Stimulated activated CD8-positive, alpha-beta memory T cell treated with anti-CD3 and anti-CD28 coated beads, Interleukin-4, amount 100 ng/mL, for 1 hour (primary cell): ENCODE measurements at places on chromosomes 6 and 20.

DNA sequence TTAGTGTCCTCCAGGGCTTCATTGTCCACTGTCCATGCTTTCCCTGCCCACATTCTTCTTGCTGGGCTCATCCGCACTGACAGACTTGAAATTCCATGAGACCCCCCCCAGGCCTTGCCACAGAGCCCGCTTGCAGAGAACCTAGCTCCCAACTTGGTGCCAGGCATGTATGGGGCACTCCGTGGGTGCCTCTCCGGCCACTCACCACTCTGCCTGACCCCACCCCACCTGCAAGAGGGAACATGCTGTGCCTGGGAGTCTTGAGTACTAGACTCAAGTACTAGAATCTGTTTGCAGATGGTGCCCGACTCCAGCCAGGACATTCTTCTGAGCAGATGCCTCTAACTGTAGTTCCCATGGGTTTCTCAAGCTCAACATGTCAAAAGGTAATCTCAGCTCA is 47.9 kb downstream of the TRERF1 start:
- DNase-seq, result no peak

DNA sequence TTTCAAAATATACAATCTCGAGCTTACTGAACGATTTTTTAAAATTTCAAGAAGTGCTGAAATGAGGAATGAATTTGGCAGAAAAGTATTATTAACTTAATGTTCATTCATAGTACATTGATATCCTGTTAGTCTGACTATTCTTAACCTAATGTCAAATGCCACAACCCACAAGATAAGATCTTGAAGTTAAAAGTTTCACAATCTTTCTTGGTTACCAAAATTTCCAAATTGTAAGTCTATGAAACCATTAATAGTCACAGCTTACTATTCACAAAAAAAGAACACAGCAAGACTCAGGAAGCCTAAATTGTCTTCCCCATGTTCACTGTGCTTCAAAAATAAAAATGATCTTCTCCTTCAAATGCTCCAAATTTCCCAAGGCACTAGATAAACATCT is 71.3 kb downstream of the HACE1 start:
- DNase-seq, result no peak

DNA sequence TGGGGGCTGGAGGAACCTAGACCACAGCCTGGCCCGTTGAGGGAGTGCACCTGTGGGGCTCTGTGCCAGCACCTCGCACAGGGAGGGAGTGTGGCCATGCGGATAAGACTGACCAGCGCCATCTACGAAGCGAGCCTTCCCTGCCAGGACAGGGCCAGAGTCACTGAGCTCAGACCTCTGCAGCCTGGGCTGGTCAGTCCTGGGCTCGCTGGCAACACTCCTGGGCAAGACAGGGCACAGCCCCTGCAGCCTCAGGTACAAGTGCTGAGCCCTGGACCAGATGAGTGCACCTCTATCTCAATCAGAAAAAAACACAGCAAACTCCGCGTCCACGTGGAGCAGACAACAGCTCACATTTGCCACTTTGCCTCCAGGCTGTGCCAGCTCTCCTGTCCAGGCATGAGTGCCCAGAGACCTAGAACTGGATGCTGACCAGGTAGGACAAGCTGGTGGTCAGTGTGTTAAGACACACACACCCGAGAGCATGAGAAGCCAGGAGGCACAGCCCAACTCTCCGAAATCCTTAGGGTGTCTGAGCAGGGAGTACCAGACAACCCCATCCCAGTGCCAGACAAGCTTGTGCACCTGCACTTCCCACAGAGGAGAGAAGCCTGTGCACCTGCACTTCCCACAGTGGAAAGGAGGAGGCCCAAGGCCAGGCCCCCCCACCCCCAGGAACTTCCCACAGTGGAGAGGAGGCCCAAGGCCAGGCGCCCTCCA is 4.9 kb downstream of the ARFRP1 start:
- no peak for DNase-seq

- DNase-seq, result no peak
Measured at GRCh38 chr6:144678844-144679243, 393.7 kb downstream of the UTRN start.

DNA sequence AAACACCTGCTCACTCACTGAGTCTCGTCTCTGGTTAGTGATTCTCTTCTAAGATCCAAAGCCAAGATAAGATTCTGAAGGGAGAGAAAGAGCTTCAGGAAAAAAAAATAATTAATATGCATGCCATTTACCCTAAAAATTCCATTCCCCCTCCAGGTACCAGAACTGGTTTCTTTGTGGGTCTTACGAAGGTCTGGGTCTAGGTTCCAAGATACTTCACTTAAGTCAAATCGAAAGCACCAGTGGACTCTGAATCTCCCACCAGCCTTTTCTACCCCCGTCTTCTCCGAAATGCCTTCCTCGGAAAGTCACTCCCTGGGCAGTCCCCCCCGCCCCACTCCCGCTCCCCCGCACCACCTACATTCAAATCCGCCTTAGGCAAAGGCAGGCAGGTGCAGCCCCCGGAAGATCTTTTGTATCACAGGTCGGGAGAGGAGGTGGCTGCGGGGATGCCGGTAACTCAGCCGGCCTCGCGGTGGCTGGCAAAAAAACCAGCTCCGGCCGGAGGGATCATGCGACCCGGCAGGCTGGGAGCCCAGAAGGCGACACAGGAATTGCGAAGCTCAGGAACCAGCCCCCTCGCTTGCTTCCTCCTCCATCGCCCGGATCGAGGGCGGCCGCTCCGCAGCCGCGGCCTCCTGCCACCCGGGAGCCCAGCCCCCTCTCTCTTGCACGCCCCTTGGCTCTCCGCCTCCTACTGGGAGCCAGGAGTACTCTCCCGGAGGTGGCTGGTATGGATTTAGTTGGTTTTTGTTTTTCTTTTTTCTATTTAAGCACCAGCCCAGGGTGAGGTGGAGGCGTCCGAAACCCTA is at the start of gene BCL2L1:
Gene BCL2L1 (minus strand): TSS at position 612 of the 812 bp plus-strand sequence. CDS start 650 bp downstream, outside the sequence.
- DNase-seq, result peak; percentile 39

DNA sequence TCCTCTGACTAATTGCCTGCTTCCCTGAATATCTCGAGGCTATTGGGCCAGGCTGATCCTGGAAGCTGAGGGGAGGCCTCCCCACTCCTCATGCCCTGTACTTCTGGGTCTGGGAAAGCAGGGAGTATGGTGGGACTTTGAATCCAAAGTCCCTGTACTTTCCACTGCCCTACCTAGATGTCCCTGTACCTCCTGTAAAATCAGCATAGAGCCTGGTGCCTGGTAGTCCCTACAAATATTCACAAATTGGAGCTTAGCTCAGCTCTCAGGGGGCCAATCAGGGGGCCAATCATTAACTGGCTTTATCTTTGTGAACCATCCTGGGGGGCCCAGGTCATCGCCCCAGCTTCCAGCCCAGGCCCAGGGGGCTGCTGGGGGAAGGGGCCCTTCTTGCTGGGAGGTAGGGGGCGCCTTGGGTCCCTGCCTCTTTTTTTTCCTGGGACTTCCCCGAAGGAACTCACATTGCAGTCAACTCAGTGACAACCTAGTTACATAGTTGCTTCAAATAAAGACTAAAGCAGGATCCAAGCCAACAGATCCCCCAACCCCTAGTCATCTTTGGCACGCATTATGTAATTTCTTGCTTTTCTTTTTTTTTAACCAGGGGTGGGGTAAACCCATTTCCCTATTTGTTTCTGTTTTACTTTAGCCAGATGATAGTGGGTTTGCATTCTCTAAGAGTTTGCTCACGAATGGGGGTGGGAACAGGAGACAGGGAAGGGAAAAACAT is 6.9 kb upstream of the VEGFA start:
- DNase-seq, result no peak

- peak; percentile 26 for DNase-seq
Measured at GRCh38 chr20:5039255-5039657, 37.9 kb upstream of the SLC23A2 start.

DNA sequence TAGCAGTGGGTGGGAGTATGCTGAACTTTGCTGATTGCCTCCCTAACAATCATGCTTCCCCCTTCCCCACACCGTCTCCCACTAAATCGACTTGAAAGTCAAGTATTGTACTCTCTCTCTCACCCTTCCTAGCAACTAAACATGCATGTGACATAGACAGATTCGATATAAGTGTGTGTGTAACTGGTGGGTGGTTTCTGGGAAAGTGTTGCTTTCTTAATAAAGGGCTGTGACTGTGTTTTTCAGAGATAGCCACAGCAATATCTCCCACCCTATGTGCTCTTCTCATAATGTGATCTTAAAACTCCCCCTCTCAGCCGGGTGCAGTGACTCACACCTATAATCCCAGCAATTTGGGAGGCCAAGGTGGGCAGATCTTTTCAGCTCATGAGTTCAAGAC is 49.3 kb upstream of the E2F3 start:
- DNase-seq, result no peak

- no peak for DNase-seq
Measured at GRCh38 chr6:130935978-130936377, 108.8 kb downstream of the SMLR1 start.

DNA sequence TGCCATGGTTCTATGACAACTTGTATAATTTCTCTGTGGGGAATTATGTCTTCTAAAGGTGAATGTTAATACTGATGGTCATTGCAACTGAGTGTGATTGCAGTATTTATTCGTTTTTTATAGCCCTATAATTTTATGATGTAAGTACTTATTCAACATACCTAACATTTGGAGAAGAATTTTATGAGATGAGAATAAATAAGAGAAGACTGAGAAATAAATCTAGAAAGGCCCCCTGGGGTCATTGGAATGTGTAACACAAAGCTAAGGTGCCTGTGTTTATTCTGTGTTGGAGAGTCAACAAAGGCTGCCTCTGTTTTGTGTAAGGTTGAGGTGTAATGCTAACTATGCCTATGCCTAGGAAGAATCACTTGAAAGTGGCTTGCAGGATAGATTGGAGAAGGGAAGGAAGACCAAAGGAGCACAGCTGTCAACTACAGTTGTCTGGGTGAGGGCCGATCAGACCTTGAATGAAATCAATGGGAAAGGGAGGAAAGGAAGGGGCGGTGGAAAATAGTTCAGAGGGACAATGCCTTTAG is 1076.7 kb downstream of the KIF16B start:
- no peak for DNase-seq

GRCh38 chr20:50903353-50904051 is 27.7 kb downstream of the ADNP start:
- DNase-seq, result no peak

GRCh38 chr6:156814036-156814581 is 36.9 kb downstream of the ARID1B start:
- DNase-seq, result no peak

- DNase-seq, result no peak
Measured at GRCh38 chr6:158697811-158698210, 48.0 kb downstream of the SYTL3 start.

- DNase-seq, result no peak
Measured at GRCh38 chr6:56902641-56903464, 52.1 kb upstream of the BEND6 start.

- DNase-seq, result no peak
Measured at GRCh38 chr6:87330961-87331360, 1.9 kb upstream of the GJB7 start.

DNA sequence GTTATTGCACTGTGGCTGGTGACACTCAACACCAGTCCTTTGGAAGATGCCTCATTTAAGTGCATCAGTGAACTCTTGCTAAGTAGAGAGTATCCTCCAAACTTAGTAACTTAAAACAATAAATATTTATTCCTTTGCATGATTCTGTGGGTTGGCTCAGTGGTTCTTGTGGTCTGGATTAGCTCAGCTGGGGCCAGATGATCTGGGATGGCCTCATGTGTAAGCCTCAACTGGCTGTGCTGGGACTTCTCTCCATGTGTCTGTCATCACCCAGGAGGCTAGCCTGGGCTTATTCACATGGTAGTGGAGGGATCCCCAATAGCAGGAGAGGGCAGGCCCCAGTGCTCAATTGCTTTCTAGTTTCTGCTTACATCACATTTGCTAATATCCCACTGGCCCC is 8.3 kb downstream of the LRRN4 start:
- DNase-seq, result no peak

DNA sequence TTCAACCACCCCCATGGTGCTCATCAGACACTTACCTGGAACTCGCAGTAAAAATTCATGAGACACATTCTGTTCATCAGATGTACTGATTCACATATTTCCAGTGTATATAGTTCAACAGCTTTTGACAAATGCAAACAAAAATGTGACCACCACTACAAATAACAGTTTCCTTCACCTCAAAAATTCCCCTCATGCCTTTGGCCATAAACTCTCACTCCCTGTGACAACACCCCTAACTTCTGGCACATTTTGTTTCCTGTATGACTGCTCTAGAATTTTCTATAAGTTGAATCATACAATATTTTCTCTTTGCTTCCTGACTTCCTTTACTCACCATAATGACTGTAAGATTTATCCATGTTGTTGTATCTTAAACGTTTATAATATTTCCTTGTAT is 63.7 kb downstream of the C6orf118 start:
- DNase-seq, result no peak

DNA sequence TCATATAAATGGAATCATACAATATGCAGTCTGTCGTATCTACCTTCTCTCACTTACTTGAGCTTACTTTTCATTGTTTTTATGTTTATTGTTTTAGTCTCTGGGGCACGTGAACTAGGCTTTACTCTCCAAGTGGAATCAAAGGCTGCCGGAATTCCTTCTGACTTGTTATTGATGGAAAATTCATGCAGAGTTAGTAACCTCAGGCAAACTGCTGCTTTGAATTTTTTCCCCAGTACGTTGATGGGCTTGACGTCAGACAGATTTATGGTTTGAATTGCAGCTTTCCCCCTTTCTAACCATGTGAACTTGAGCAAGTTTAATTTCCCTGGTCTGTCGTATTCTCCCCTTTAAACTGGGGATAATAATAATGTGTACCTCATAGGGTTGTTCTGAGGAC is 68.6 kb downstream of the ZDHHC14 start:
- DNase-seq, result no peak

DNA sequence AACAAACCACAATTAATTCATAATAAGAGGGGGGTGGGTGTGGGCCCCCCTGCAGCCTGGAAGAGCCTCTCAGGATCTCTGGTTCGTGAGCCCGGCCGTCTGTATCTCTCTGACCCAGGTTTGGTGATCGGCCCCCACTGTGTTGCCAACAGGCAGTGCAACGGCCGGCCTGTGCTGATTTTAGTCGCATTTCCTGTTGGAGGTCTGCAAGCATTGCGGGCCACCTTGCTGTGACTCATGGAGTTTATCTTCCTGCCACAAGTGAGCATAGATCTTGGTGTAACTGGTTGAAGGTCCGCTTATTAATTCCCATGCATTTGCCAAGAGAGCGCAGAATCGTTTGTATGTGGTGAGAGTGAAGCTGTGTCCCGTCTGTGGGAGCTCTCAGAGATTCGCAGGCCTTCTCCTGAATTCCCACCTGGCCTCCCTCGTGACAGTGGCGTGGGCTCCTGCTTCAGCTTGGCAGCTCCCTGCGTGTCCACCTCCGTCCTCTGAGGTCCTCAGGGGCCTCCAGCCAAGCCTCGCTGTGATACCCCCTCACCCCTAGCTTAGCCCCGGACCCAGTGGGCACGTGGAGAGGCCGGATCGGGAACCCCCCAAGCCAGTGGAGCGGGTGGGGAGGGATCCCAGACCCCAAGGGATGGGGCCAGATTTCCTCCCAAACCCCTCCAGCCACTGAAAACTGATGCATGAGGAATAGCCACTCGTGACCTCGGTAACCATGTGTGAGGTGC is 269.8 kb downstream of the CDH4 start:
- DNase-seq, result no peak
